ENCODE measurements at places on chromosomes 5 and 9.

DNA sequence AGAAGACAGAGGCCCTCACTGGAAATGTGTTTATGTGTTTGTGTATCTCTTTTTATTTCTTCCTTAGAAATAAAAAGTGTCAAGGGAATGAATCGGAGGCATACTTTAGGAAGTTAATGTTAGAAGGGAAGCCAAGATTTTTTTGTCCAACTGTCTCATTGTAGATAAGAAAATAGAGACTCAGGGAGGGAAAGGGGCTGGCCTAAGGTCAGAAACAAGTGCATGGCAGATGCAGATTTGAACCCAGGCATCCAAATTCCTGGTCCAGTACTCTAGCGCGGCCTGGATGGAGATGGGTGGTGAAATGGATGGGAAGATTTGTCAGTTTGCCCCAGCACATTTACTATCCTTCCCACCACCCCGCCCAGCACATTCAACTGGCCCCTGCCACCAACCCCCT lies 19.8 kb upstream of the TNIP1 start:
- no peak for DNase-seq

- no peak for DNase-seq
These were observed 8.3 kb downstream of the NANS start for GRCh38 chr9:98064623-98065392.

DNA sequence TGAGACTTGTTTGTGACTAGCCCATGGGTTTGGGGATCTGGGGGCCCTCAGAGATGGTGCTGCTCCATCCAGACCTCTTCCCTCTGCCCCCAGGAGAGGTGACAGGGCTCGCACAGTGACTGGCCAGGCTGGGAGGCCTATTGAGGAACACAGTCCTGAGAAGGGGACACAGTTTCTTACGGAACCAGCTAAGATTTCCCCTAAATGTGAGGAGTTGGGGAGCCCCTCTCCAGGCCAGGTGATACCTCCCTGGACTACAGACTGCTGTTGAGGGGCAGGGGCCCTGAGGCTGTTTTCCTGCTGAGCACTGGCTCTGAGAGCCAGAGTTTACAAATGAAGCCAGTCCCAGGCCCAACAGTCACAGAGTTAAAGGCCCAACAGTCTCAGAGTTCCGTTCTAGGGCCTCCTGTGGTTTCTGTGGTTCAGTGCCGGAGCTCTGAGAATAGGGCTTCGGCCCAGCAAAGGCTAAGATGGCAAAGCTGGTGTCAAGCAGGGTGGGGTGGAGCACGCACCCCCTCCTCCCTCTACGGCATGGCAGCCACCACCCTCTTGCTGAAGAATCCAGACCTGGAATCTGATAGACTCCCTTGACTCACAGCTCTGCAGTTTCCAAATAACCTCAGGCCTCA lies 1.1 kb upstream of the SEMA4D start:
- DNase-seq: no peak

- DNase-seq: no peak
These were observed 976.4 kb upstream of the CDH9 start for GRCh38 chr5:28014779-28015178.

- no peak for DNase-seq
These were observed 82.7 kb downstream of the PTPDC1 start for GRCh38 chr9:94166976-94167346.

DNA sequence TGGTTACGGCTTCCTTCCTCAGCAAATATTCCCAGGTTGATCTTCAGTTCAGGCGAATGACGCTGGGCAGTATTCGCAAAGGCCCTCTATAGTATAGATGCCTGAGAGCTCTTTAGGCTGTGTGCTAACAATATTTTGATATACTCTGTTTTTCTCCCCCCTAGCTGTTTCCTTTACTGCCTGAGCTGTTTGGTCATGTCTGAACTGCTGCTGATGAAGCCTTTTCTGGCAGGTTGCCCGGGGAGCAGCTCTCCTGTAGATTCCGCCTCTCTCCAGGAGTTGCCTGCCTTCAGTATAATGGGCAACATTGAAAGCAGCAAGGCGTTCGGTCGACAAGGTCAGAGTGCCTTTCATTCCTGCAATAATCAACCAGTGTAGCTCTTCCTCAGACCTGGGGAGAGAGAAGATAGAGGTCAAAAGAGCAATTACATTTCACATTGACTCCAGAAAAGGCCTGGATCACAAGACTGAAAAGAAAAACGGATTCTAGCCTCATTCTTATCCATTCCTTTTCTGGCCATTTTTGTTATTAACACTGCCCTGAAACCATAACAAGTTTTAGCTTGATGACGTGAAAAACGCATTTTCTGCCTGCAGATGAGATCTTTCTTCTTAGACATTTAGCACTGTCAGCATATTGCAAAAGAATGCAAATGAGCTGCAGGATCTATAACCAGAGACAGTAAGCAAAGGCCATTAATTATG lies 60.1 kb upstream of the ZNF608 start:
- no peak for DNase-seq

DNA sequence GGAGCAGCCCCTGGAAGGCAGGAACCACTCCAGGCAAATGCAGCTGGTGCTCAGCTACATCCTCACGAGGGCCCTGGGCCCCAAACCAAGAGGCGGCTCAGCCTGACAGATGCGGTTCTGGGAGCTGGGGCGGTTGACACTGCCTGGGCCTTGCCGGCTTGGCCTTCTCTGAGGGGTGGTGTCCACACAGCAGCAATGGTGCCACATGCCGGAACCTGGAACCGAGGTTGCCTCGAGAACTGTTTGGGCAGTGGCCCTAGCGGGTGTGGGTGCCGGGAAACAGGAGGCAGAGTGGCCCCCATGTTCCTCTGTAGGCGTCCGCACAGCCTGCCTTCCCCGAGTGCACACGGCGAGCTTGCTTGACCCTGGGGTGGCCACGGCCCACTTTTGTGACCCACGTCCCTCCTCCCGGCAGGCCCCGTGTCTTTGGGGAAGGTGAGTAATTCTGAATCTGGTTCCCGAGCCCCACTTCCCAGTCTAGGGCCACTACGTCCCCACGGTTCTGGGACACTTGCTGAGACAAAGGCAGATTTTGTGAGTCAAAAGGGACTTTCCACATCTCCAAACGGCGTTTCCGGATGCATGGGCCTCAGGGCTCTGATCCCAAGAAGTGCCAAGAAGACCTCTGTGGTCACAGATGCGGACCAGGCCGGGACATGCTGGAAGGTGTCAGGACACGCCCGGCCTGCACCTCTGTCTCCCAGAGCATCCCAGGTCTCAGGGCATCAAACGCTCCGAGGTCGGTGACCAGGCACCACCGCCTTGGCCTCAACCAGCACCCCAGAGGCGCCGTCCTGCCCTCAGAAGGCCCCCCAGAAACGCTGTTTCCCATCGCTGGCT lies 27.7 kb upstream of the SLC12A7 start:
- no peak for DNase-seq

GRCh38 chr9:81669041-81669651 lies 20.2 kb downstream of the TLE1 start:
- DNase-seq: no peak

DNA sequence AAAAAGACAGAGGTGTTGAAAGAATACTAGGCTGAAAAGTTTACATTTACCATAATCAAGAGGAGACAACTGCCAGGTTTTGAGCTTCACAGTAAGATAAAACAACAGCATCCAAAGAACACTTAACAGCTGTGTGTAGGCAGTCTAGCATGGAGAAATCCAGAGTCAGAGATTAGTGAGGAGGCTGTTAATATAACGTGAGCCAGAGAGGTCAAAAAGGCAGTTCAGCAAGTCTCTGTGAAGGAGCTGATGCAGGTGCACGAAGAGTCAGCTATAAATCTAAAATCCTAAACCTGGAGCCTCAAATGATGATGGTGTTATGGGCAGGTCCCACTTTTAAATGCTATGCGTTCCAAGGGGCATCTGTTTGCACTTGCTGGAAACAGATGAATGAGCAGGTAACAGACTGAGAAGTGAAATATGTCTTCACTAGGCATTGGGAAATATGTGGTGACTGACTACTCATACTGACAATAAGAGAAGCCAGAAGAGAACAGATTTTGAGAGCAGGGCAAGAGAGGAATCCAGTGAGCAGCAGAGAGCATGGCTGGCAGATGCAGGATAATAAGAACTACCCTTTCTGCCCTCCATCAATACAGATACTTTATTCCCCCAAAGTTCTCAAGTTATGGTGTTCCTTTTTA lies 8.7 kb downstream of the APTX start:
- DNase-seq: no peak

DNA sequence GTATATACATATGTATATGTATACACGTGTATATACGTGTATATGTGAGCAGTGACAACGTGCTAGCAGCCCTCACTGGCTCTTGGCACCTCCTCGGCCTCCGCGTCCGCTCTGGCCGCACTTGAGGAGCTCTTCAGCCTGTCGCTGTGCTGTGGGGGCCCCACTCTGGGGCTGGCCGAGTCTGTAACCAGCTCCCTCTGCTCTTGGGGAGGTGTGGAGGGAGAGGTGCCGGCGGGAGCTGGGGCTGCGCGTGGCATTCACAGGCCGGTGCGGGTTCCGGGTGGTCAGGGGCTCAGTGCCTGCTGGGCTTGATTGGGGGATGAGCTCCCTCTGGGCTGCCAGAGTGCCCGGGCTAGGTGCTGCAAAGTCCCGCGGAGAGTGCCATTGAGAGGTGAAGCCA lies 24.1 kb upstream of the OSMR start:
- no peak for DNase-seq

DNA sequence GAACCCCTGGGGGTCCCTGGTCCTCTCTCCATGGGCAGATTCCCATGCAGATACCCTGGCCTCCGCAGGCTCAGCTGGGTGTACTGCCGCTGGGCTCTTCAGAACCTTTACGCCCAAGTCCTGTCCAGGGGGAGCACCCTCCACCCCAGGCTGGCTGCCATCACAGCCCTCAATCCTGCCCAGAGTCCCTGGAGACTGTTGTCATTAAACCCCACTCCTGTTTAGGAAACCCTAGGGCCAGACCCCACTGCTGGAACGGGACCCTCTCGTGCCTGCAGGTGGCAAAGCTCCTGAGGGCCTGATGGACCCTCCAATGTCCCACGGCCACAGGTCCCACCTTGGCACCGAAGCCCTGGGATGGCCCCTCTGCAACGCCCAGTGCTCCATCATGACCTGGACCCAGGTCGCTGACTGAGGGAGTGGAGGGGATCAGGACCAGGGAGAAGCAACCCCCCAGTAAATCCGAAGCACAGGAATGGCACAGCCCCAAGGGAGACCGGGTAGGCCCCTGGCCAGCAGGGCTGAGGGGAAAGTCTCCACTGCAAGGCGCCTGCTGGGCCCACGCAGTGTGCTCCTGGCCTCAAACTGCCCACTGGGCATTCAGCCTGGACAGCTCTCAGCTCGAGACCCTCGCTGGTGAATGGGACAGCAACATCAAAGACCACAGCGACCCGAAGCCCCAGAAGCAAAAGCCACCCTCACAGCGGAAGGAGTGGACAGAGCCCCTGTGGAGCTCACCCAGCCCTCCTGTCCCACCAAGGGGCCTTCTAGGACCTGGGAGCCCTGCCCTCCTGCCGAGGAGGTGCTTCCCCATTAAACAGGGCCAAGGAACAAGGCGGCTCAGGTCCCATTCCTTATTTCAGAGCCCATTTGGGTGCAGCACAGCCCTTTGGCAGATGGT lies 8.3 kb downstream of the ZDHHC11B start:
- DNase-seq: no peak

- no peak for DNase-seq
These were observed 250.5 kb downstream of the BNC2 start for GRCh38 chr9:16619914-16620520.

GRCh38 chr5:402615-403359 lies 40.2 kb upstream of the EXOC3 start:
- no peak for DNase-seq

- DNase-seq: no peak
These were observed 303.4 kb downstream of the ISL1 start for GRCh38 chr5:51686622-51687021.

GRCh38 chr9:108142504-108143201 lies 653.1 kb upstream of the KLF4 start:
- DNase-seq: no peak

DNA sequence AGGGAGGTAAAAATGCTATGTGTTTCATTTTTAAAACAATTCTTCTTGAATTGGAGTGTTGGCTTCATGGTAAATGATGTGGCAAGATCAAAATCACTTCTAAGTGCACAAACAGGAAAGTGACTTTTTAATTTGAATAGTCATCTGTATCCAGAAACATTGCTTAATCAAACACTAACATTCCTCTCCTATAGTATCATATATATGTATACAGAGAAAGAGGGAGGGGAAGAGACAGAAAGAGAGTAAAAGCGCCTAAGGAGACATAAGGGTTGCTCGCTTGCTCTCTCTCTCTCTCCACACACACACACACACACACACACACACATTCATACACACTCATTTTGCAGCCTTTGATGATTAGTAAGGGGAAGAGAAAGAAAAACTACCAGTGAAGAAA lies 95.4 kb upstream of the PRDM9 start:
- DNase-seq: no peak

GRCh38 chr9:80794197-80794596 lies 895.1 kb downstream of the TLE1 start:
- DNase-seq: no peak

GRCh38 chr5:53219610-53220009 lies 110.1 kb upstream of the MOCS2 start:
- DNase-seq: no peak

DNA sequence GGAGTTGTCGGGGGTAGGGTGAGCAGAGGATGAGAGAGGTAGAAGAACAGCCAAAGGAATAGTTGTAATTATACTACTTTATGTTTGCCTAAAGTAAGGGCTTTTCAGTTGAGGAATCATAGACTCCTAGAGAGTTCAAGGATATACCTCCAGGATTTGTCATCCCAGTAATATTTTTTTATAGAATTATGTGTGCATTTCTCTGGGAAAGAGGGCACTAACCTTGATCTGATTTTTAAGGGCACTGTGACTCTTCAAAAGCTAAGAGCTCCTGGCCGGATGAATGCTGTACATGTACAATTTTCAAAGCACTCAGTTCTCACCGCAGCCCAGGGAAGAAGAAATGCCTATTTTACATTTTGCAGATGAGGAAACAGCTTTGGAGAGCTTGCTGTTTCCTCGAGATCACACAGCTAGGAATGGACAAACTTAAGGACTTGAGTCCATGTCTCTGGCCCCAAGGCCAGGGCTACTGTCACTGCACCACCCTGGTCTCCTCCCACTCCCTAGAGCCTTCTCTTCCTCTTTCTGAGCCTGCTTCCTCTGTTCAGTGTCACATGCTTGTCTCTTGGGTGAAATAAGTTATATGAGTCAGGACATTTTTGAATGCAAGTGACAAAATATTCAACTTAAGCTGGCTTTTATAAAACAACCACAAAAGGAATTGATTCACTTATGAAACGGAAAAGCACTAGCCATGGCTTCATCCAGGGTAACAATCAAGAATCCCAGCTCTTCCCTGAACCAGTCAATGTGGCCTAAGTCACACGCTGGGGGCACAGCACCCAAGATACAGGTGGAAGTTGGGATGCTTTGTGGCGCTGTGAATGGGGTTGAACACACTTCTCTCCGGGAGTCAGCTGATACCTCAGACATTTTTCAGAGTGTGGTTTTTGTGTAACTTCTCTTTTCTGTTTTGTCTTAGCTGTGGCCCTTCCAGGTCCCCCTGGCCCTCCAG lies 45.7 kb upstream of the TGFBR1 start:
- no peak for DNase-seq
